ENCODE measurements at places on chromosomes 13 and 19.
A peak's percentile ranks its signal among the peaks of the same experiment; 100 is the strongest.

GRCh38 chr13:24631922-24632321, 48.3 kb upstream of the ATP12A start:
- peaks cover 4% of the 10 kb centered on the region for H3K27me3 ChIP-seq
- DNase-seq: no peak
- H3K36me3 ChIP-seq: no peaks in the 10 kb centered on the region
- no peak overlapping the region for H3K4me3 ChIP-seq
- peaks cover 28% of the 10 kb centered on the region for H3K4me1 ChIP-seq

GRCh38 chr13:86161257-86161656, 362.0 kb upstream of the SLITRK6 start:
- no peak overlapping the region for H3K4me3 ChIP-seq
- H3K27ac ChIP-seq: no peak overlapping the region
- no peaks in the 10 kb centered on the region for H3K36me3 ChIP-seq

- H3K4me3 ChIP-seq: no peak overlapping the region
- no peak for DNase-seq
- H3K27ac ChIP-seq: no peak overlapping the region
- no peaks in the 10 kb centered on the region for H3K4me1 ChIP-seq
- H3K36me3 ChIP-seq: no peaks in the 10 kb centered on the region
These were observed 137.3 kb upstream of the TMTC4 start for GRCh38 chr13:100811928-100812327.

DNA sequence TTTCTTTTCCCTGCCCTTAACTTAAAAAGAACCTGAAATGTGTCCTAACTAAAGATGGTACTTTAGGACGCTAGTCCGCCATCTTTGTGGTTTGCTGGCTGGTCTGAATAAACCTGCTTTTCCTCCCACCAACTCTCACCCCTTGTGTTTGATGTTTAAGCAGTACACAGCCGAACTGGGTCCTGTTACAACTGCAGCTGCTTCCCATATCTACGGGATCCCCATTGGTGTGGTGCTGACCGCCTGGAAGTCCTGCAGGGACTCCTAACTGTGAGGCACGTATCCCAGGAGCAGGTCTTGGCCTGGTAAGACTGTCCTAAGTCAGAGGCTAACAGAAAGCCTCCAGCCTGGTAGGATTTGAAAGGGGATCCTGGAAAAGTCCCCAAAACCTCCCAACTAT, 40.9 kb upstream of the VSTM2B start:
- H3K4me3 ChIP-seq: no peak overlapping the region
- H3K27ac ChIP-seq: no peak overlapping the region
- DNase-seq: no peak
- peaks cover 6% of the 10 kb centered on the region for H3K27me3 ChIP-seq
- no peaks in the 10 kb centered on the region for H3K4me1 ChIP-seq

GRCh38 chr19:18542941-18543813, at the start of gene FKBP8:
TSS of gene FKBP8 (minus strand) at chr19:18543573. CDS start at chr19:18541970, 1,603 bp downstream.
- H3K4me3 ChIP-seq: peak within 1 kb of the TSS; percentile 96
- H3K27ac ChIP-seq: peak within 1 kb of the TSS; percentile 99
- peaks cover 18% of the 10 kb centered on the region for H3K27me3 ChIP-seq
- peaks cover 12% of the 10 kb centered on the region for H3K36me3 ChIP-seq

DNA sequence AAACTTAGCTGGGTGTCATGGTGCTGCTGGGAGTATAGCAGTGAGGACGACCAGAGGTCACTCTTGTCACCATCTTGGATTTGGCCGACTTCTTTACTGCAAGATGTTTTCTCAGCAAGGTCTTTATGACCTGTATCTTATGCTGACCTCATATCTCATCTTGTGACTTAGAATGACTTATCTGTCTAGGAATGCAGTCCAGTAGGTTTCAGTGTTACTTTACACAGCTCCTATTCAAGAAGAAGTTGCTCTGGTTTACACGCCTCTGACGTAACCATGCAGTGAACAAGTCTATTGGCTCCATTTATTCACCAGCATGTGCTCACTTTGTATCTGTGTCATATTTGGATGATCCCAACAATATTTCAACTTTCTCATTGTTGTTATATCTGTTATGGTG, 26.7 kb downstream of the ZNF850 start:
- no peak overlapping the region for H3K27ac ChIP-seq
- H3K4me1 ChIP-seq: no peaks in the 10 kb centered on the region
- no peak overlapping the region for H3K4me3 ChIP-seq
- no peak for DNase-seq
- H3K27me3 ChIP-seq: no peaks in the 10 kb centered on the region

- H3K4me1 ChIP-seq: no peaks in the 10 kb centered on the region
- no peaks in the 10 kb centered on the region for H3K36me3 ChIP-seq
- no peak overlapping the region for H3K4me3 ChIP-seq
- DNase-seq: no peak
These were observed 179.9 kb downstream of the SLITRK6 start for GRCh38 chr13:85619321-85619720.

GRCh38 chr19:47274891-47275761, 441 bp downstream of the INAFM1 start:
- DNase-seq: peak; percentile 38
- H3K27ac ChIP-seq: peak overlapping the region; percentile 4
- peaks cover 32% of the 10 kb centered on the region for H3K4me1 ChIP-seq
- H3K4me3 ChIP-seq: peak overlapping the region; percentile 65

GRCh38 chr13:95236774-95237173, 64.5 kb downstream of the ABCC4 start:
- no peak for DNase-seq
- no peaks in the 10 kb centered on the region for H3K4me1 ChIP-seq
- peak overlapping the region; percentile 24 for H3K27ac ChIP-seq

DNA sequence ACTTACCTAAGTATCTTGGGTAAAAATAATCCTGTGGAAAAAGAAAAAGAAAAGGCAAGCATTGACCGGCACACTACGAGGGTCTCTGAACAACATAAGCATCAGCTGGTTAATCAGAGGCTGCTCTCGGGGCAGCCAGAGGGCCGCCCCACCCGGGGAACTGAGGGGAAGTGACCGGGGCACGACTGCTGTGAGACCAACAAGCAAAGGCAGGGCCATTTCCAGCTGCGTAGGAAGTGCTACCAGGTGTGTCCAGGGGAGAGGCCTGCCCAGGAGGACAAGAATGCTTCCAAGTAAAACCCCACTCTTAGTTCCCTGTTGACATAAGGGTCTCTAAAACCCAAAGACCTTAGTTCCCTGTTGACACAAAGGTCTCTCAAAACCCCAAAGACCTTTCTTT, 15.9 kb downstream of the GAS6 start:
- H3K36me3 ChIP-seq: peaks cover 10% of the 10 kb centered on the region
- H3K27ac ChIP-seq: no peak overlapping the region
- H3K4me3 ChIP-seq: no peak overlapping the region
- DNase-seq: no peak

DNA sequence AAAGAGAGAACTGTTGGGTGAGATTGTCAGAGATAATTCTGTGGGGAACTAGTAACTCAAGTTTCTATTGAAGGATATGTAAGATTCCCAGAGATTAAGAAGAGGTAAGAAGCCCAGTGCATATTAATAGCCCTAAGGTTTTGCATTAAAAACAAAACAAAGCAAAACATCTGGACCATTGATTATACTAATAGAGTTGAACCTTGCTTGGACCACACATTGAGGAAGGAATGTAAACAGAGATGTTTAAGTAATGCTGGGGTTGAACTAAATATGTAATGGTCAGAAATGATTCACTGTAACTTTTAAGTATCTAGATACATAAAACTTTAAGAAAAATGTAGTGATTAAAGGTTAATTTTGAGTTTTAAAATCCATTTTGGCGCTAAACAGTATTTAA, 1770.0 kb downstream of the PCDH9 start:
- no peaks in the 10 kb centered on the region for H3K4me1 ChIP-seq
- H3K27ac ChIP-seq: no peak overlapping the region
- no peak overlapping the region for H3K4me3 ChIP-seq
- H3K27me3 ChIP-seq: no peaks in the 10 kb centered on the region
- no peaks in the 10 kb centered on the region for H3K36me3 ChIP-seq

DNA sequence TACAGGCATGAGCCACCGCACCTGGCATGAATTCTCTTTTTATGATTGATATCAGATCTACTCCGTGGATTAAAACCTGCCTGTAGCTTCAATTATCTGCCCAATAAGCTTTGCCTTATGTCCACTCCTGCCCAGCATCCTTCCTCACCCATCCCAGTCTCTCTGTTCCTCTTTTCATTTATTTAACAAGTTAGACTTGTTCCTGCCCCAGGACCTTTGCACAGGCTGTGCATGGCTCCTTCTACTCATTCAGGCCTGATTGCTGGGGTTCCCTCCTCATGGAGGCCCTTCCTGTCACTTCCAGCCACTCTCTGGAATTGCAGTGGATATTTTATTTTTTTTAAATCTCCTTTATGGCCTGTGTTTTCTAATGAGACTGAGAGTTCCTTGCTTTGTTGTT, 27.6 kb downstream of the SMARCA4 start:
- H3K27me3 ChIP-seq: no peaks in the 10 kb centered on the region
- no peaks in the 10 kb centered on the region for H3K4me1 ChIP-seq
- H3K4me3 ChIP-seq: no peak overlapping the region
- peaks cover 21% of the 10 kb centered on the region for H3K36me3 ChIP-seq
- DNase-seq: no peak
- H3K27ac ChIP-seq: no peak overlapping the region

DNA sequence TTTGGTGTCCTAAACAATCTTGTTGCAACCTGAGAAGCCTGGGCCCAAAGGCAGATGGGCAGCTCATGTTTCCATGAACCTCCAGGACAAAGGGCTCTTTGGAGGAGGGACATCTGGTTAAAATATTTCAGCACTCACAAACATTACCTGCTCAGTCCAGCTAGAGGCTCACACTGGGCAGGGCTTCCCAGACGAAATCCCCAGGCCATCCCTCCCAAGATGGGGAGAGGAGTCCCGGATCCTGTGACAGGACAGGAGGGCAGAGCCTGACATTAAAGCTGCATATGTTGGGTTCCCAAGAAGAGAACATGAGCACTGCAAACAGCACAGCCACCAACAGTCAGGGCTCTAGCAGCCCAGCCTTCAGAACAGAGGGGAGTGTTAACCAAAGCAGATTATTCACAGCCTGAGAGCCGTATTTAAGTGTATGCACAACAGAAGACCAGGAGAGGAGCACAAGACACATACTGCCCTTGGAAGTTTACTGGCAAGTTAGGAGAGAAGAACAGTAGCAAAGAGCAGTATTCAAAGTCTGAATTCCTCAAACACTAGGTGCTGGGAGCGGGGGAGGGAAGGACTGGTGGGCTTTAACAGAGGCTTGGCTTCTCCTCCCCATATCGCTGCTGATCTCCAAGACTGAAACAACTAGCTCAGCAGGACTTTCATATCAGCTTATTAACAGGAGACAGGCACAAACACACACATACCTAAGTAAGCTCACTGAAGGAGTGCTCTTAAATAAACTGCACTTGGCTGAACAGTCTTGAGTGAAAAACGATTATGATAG, 12.3 kb downstream of the ATP7B start:
- no peaks in the 10 kb centered on the region for H3K36me3 ChIP-seq
- H3K4me1 ChIP-seq: peaks cover 11% of the 10 kb centered on the region
- peaks cover 44% of the 10 kb centered on the region for H3K27me3 ChIP-seq
- DNase-seq: no peak
- H3K4me3 ChIP-seq: no peak overlapping the region

- peak; percentile 84 for DNase-seq
- H3K27me3 ChIP-seq: peaks cover 11% of the 10 kb centered on the region
- H3K27ac ChIP-seq: peak overlapping the region; percentile 88
- H3K4me1 ChIP-seq: peaks cover 25% of the 10 kb centered on the region
These were observed 5.2 kb upstream of the LMNB2 start for GRCh38 chr19:2461751-2462634.

DNA sequence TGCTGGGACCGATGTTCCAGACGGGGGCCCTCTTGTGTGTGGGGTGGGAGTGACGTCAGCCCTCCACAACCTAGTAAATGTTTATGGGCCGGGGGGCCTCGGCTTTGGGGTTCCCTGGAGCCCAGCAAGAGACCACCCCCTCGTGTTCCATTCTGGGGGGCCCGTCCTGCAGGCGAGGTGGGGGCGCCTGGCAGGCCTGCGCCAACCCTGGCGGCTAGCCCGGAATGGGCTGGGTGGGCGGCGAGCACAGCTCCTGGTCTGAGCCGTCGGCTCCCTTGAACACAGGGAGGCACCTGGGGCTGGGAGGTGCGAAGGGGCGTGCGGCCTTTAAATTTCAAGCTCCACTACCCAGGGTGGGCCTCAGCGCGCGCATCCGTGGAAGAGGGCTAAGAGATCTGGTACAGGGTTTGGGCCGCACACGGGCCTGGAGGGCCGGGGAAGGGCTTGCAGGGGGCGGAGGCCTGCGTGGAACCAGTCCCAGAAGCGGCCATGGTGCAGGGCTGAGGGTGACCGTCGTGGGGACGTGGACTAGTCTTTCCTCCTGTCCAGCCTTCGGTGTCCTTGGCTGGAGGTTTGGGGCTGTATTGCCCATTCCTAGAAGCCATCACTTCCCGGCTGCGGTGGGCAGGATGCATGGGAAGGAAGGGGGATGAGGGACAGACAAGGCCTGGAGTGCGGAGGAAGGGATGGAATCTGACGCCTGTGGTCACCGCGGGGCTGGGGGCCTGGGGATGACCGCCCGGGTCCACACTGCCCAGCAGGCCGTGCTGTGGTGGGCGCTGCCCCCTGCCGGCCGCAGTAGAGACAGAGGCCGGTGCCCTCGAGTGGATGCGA, 11.4 kb downstream of the NDUFA11 start:
- H3K27ac ChIP-seq: no peak overlapping the region
- peaks cover 25% of the 10 kb centered on the region for H3K27me3 ChIP-seq
- no peak for DNase-seq
- H3K4me3 ChIP-seq: no peak overlapping the region
- H3K36me3 ChIP-seq: peaks cover 3% of the 10 kb centered on the region
- H3K4me1 ChIP-seq: no peaks in the 10 kb centered on the region

DNA sequence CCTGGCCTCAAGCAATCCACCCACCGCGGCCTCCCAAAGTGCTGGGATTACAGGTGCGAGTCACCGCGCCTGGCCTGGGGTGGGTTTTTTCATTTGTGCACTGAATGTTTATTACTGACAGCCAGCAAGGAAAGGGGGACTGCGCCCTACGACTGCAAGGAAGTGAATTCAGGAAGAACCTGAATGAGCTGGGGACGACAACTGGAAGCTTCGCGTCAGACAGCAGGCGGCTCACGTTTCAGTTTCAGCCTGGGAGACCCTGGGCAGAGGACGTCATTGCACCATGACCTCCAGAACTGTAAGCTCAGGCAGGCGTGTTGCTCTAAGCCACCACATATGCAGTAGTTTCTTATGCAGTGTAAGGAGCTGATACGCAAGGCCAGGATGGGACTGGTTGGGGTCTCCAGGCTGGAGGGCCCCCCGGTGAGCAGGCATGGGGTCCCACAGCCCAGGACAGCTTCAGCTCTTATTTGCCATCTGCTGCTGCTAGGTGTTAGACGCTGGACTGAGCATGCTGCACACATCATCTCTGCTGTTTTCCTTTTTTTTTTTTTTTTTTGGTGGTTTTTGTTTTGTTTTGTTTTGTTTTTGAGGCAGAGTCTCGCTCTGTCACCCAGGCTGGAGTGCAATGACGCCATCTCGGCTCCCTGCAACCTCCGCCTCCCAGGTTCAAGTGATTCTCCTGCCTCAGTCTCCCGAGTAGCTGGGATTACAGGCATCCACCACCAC, 66.6 kb downstream of the GADD45B start:
- peak overlapping the region; percentile 49 for H3K4me3 ChIP-seq
- H3K4me1 ChIP-seq: peaks cover 56% of the 10 kb centered on the region
- no peak for DNase-seq

DNA sequence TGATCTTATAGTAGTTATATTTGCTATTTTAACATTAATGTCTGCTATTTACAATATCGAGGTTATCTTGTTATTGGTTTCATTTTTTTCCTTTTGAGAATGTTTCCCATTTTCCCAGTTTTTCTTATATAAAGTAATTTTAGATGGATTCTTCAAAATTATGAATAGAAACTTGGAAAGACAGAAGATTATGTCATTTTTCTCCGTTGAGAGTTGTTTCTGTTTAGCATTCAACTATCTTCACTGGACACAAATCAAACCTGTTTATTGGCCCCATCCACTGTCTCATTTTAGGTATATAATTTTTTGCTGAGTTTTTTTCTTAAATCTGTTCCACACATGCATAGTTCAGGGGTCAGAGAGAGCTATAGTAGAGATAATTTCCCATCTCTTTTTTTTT, 1430.9 kb upstream of the MIR17HG start:
- H3K27me3 ChIP-seq: no peaks in the 10 kb centered on the region
- H3K27ac ChIP-seq: no peak overlapping the region
- H3K4me3 ChIP-seq: no peak overlapping the region
- no peak for DNase-seq
